ENCODE measurements at places on chromosomes 1 and 21. TPM values are rescaled to one million over a fixed set of nuclear protein-coding genes. Genes with fewer than 3 reads are reported as not detected.

FAM163A gene
- not detected for total RNA-seq

SPRR3 gene
- not detected for total RNA-seq

FOXD3 gene
- 0.14 TPM for total RNA-seq

LIN28A gene
- total RNA-seq = not detected

KRTAP19-1 gene
- not detected for total RNA-seq

GNG4 gene
- 0.32 TPM for total RNA-seq

MCOLN3 gene
- total RNA-seq = 0.46 TPM

RUNX1 gene
- total RNA-seq = 59.3 TPM

EXTL2 gene
- total RNA-seq = 14.5 TPM

BLACAT1 gene
- total RNA-seq = not detected

UBXN10 gene
- 0.60 TPM for total RNA-seq

ACTA1 gene
- 6.8 TPM for total RNA-seq

PLEKHG5 gene
- total RNA-seq = 13.0 TPM

HPCAL4 gene
- total RNA-seq = not detected

NR1I3 gene
- not detected for total RNA-seq

ZBTB48 gene
- total RNA-seq = 18.6 TPM

BTBD8 gene
- 3.5 TPM for total RNA-seq
